ENCODE measurements at places on chromosomes 3 and 15.

GRCh38 chr3:38648659-38649499 lies 608 bp downstream of the SCN5A start:
- no peak for DNase-seq

DNA sequence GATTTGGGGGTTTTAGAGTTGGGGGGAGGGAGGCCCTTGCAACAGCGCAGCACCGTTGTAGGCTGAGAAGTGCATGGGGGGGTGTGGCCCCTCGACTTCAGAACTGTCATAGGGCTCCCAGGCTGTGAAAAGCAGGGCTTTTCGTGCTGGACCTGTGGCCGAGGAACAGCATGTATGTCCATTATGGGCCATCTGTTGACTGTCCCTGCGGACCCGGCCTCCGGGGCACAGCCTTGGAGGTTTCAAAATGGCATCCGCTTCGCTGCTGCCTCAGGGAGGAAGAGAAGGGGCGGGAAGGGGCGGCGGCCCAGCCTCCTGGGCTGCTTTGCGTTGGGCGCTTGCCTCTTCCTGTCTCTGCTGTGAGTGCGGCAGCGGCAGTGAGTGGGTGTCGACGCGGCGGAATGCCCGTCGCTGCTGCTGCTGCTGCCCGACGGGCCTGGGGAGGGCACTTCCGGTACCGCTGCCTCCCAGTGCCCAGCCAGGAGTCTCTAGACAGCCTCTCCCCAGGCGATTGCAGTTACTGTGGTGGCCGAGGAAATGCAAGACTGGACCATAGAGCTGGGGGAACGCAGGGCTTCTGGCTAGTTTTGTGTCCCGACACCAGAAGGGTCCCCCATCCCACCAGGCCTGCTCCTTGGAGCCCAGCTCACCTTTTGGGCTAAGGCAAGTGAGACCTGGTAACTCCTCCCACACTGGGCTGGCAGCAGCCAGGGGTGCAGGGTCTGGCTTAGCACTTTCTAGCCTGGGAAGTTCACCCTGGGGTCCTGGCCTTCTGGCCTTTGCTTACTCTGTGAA lies 1.9 kb downstream of the GNAI2 start:
- peak; percentile 77 for DNase-seq

DNA sequence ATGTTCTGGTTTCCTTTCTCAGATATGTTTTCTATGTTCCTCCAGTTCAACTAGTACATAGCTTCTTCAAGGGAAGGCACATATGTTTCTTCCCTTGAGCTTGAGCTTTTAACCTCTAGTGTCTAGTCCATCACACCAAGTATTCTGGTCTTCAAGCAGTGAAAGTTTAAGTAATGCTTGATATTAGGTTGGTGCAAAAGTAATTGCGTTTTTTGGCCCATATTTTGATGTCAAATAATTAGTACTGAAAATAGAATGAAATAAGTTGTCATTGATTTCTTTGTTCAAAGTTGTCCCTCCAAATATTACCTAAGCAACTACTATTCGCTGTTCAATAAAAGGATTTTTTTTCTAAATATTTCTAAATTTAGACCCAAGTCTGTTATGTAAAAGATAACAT lies 146.7 kb upstream of the TSC22D2 start:
- DNase-seq, result no peak

GRCh38 chr3:122055215-122055614 lies at the start of gene CD86:
CD86 (plus strand) TSS chr3:122055362; CDS start chr3:122055490, 128 bp downstream.
- DNase-seq, result no peak

DNA sequence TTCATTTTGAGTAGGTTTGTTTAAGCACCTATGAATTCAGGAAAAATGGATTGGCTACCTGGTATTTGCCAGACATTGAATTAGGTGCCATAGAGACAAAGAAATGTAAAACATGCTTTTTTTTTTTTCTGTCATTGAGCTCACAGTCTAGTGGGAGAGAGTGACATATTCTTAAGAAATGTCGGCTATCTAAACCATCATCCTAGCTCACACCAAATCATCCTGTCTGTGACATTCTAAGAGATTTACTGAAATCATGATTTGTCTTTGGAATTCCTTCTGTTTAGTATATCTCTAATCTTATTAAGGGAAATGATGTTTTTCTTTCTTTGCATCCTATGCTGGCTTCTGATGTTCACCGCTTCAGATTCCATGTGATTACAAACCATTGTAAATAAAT lies 59.5 kb upstream of the STXBP5L start:
- DNase-seq, result no peak

GRCh38 chr3:127541320-127541719 lies 49.2 kb downstream of the TPRA1 start:
- DNase-seq, result no peak

DNA sequence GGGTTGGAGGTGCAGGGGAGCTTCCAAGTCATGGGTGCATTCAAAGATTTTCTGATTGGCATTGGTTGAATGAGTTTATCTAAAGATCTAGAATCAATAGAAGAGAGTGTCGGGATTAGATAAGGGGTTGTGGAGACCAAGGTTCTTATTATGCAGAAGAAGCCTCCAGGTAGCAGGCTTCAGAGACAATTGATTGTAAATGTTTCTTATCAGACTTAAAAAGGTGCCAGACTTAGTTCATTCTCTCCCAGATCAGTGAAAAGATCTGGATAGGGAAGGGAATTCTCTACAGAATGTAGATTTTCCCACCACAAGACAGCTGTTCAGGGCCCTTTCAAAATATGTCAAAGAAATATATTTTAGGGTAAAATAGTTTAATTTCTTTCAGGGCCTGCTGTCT lies 129.5 kb downstream of the LIPC start:
- no peak for DNase-seq

GRCh38 chr3:126300761-126301481 lies 56.3 kb downstream of the KLF15 start:
- DNase-seq, result no peak

- DNase-seq, result no peak
Measured at GRCh38 chr15:40301467-40302179, 6.1 kb downstream of the PLCB2 start.

DNA sequence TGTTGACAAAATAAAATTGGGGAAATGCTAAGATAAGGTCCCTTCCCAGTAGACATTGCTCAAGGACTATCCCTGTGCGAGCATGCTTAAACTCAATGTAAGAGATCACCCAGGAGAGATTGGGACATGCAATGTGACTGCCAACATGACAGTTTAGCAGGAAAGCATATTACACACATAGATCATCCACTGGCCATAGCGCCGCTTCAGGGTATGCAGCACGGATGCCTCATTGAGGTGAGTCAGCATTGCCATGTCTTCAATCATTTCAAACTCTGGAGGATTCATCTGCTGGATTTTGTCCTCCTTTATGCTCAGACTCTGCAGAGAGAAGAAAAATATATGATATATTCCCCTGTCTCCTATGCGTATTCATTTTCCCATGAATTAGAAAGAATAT lies 8.9 kb downstream of the MYH15 start:
- DNase-seq, result no peak

GRCh38 chr15:61444585-61444984 lies 215.5 kb upstream of the RORA start:
- no peak for DNase-seq

DNA sequence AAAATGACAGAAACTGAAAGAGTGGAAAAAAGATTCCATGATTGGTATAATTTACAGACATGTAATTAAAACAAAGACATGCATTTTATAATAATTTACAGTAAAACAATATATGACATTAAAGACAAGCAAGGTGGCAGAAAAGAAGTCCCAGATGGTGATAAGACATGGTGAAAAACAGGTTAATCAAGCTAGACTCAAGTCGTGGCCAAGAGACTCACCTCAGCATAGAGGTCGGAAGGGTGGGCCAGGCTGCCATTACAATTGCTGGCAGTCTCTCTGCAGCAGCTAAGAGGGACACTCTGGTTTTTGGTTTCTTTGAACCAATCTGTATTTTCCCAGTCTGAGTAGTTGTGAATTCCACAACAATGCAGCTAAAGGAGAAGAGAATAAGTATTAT lies 18.4 kb downstream of the TSPAN3 start:
- DNase-seq, result no peak

- DNase-seq, result no peak
Measured at GRCh38 chr3:174132006-174132405, 727.1 kb upstream of the NAALADL2 start.

GRCh38 chr15:22877117-22877516 lies 38.7 kb downstream of the NIPA2 start:
- DNase-seq, result no peak

DNA sequence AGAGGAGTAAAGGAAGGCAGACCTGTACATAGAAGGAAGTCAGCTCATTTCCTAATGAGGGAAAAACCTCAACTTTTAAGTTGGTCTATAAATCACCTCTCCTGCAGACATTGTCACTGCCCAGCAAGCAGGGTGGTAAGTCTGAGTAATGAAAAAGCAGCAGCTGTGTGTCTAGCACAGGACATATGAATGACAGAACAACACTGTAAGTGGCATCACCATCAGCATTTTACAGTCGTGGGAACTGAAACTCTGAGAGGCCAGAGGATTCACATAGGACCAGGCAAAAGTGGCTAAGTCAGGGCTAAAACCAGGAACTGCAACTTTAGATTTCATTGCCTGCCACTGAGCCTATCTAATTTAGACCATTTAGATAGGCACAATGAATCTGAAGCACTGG lies 235.6 kb downstream of the CLSTN2 start:
- no peak for DNase-seq

DNA sequence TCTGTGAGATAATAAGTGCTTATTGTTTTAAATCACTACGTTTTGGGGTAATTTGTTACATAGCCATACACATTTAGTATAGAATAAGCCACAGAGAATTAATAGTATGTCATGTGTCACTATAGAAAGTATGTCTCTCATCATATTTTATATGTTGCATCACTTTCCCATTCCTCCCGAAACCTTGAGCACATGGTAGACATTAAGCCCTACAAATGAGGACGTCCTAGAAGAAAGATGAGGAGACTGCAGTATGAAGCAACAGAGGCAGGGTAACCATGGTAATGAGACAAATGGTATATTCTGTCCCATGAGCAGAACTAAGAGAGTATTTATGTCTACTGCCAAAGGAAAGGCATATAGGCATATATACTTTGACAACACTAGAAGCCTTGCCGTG lies 720.2 kb downstream of the ROBO1 start:
- no peak for DNase-seq

DNA sequence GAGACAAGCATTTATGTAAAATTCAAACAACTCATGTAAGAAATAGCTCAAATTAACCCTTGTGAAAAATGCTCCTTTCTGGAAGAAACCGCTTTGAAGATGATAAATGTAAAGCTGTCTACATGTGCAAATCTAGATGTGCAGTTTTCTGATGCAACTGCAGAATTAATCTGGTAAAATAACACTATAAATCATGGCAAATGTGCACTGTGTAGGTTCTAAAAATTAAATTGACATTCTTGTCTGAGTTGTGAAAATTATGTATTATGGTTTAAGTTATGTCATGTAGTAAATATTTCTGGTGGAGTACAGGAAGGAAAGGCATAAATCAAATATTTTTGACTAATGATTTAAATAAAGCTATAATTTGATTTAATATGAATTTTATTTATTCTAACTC lies 678.1 kb upstream of the SEMA6D start:
- no peak for DNase-seq

- no peak for DNase-seq
Measured at GRCh38 chr15:29825227-29825626, 3.0 kb upstream of the TJP1 start.

GRCh38 chr3:122794779-122795673 lies at the start of gene SLC49A4:
SLC49A4 (plus strand) TSS chr3:122795069; CDS start chr3:122795193, 124 bp downstream.
- peak; percentile 60 for DNase-seq

- no peak for DNase-seq
Measured at GRCh38 chr3:141087778-141088130, 36.6 kb downstream of the SPSB4 start.

- no peak for DNase-seq
Measured at GRCh38 chr15:25771338-25771706, 91.8 kb downstream of the ATP10A start.

GRCh38 chr3:143123353-143123984 lies 3.9 kb downstream of the CHST2 start:
- DNase-seq, result no peak

GRCh38 chr15:63977119-63977518 lies 69.2 kb downstream of the DAPK2 start:
- DNase-seq, result no peak

- DNase-seq, result no peak
Measured at GRCh38 chr3:55482496-55483195, 4.5 kb downstream of the WNT5A start.

- no peak for DNase-seq
Measured at GRCh38 chr3:121718205-121718846, 31.2 kb downstream of the GOLGB1 start.

DNA sequence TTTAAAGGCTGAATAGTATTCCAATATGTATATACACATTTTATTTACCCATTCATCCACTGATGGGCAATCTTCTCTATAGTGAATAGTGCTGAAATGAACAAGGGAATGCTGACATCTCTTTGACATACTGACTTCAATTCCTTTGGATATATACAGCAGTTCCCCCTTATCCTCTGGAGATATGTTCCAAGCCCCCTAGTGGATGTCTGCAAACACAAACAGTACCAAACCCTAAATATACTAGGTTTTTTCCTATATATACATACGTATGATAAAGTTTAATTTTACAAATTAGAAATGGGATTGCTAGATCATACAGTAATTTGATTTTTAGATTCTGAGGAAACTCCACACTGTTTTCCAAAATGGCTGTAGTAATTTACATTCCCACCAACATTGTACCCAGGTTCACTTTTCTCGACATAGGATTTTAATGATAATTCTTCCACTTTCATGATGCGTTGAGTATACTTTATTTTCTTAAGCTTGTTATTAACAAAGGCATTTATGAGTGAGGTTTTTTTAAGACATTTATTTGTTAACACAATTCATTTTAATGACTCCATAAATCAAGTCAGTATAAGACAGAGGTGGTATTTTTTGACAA lies 38.2 kb downstream of the VPS13C start:
- DNase-seq, result no peak

- DNase-seq, result no peak
Measured at GRCh38 chr3:64321747-64322146, 96.5 kb upstream of the PRICKLE2 start.

- DNase-seq, result no peak
Measured at GRCh38 chr15:94080416-94080815, 150.9 kb upstream of the MCTP2 start.

DNA sequence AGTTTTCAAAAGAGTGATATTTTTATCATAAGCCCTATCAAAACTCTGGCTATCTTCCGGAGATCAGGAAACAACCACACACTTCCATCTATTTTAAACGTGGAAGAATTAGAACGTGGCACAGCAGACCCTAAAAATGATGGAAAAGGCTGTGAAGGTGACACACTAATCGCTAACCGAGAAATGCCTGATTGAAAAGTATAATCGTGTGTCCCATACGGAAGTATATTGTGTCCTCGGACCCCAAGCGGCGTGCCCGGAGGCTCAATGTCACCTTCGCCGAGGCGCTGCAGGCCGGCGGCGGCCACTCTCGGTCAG lies 642 bp downstream of the COX5A start:
- no peak for DNase-seq

GRCh38 chr3:149330609-149331331 lies 2.7 kb downstream of the TM4SF18 start:
- DNase-seq, result no peak

DNA sequence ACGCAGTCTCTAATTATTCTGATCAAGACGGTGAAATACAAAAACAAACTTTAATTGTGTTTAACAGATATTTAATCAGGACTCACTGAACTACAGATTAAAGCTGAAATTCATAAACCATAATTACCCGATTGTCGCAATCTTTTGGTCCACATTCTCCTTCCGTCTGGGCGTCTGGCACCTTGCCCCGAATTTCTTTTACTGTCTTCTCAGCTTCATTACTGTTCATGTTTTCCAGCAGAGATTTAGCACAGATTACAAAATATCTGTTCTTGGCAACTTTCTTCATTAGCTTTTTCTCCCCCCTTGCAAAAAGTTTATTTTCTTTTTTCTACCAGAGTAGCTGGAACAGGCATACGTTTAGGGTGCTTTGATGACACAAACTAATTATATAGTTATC lies 271.4 kb downstream of the TIGIT start:
- no peak for DNase-seq

All from stimulated activated CD8-positive, alpha-beta memory T cell treated with anti-CD3 and anti-CD28 coated beads, Interleukin-2, amount 100 ng/mL, for 48 hours (primary cell).